Ammon's horn (tissue), 1 donor: ENCODE measurements at places on chromosomes 7 and 10.
A peak's percentile ranks its signal among the peaks of the same experiment; 100 is the strongest.

DNA sequence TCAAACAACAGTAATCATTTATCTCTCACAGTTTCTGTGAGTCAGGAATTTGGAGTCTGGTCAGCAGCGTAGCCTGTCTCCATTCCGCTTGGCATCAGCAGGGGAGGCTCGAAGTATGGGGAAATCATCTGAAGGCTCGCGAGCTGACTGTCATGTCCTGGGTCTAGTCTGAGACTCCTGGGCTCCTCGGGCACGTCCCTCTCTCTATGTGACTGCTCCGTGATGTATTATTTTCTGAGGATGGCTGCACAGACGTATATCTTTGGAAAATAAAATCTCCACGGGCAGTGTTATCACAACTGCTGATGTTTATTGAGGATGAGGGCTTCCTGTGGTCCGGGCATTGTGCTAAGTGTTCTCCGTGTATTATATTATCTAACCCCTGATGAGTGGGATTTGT is 23.3 kb upstream of the PCGF5 start:
- DNase-seq, result no peak

GRCh38 chr7:68038621-68039314 is 1042.1 kb downstream of the TYW1 start:
- no peak for DNase-seq

- DNase-seq, result no peak
Measured at GRCh38 chr10:6228647-6229046, 25.9 kb downstream of the PFKFB3 start.

DNA sequence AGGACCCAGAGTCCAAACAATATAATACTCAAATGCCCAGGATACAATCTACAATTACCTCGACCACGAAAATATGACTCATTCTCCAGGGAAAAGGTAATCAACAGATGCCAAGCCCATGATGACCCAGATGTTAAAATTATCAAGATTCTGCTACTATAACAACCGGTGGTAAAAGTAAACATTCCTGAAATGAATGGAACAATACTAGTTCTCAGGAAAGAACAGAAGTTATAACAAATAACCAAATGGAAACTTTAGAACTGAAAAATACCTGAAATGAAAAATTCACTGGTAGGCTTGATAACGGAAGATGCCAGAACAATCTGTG is 34.1 kb upstream of the GUSB start:
- no peak for DNase-seq

- DNase-seq, result no peak
Measured at GRCh38 chr10:1651270-1651966, 85.9 kb downstream of the ADARB2 start.

- no peak for DNase-seq
Measured at GRCh38 chr10:91891125-91892001, 17.9 kb downstream of the FGFBP3 start.

- no peak for DNase-seq
Measured at GRCh38 chr7:136528329-136528728, 340.1 kb upstream of the CHRM2 start.

DNA sequence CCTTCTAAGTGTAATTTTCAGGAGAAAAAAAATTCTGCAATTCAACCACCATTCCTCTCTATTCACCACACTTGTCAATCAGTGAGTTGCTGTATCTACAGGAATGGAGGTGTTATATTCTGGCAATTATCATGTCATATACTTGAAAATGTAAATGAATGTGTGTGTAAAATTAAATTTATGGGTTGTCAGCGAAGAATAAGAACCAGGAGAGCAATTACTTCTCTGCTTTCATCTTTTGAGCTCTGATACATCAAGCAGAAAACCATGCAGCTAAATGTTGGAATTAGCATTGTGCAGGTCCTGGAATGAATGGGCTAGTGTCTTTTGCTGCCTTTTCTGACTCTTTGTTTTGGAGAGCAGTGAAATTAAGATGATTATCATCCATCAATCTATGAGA is 207.6 kb downstream of the FOXP2 start:
- DNase-seq, result no peak

- no peak for DNase-seq
Measured at GRCh38 chr7:30196408-30196807, 61.6 kb downstream of the MTURN start.

DNA sequence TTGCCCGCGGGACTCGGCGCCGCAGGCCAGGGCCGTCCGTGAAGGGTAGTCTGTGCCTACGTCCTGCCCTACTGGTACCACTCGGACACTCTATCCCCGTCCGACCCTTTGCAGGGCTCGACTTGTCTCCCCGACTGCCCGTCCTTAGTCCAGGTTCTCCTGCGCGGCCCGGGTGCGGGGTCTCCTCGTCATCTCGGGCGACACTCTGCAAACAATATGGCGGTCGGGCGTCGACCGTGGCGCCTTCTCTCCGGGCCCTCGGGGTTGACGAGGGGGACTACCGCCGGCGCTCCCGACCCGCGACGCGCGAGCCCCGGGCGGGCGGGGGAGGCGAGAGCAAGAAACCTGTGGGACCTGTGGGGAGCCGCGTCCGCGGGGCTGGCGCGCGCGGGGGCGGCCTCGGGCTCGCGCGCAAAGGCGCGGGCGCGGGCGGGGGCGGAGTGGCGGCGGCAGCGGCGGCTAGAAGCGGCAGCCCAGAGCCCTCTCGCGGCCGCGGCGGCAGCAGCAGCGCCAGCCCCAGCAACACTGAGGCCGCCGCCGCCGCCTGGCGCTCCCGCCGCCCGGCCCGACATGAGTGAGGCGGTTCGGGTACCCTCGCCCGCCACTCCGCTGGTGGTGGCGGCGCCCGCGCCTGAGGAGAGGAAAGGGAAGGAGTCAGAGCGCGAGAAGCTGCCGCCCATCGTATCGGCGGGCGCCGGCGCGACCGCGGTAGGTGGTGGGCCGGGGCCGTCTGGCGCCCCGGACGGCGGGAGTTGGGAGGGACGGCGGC is at the start of gene HECTD2:
HECTD2 (plus strand) TSS at position 476 of the 769 bp plus-strand sequence; CDS start at position 571, 95 bp downstream.
- peak; percentile 88 for DNase-seq

DNA sequence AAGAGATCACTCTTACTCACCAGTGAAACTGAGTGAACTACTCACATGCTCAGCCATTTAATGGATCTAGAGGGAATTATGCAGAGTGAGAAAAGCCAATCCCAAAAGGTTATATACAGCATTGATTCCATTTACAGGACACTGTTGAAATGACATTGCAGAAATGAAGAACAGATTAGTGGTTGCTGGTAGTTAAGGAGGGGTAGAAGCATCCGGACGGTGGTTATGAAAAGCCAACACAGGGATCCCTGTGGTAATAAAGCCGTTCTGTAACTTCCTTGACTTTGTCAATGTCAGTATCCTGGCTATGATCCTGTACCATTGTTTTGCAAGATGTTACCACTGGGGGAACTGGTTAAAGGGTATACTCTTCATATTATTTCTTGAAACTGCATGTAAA is 253.4 kb downstream of the USP6NL start:
- no peak for DNase-seq

GRCh38 chr10:91251430-91252056 is 31.1 kb downstream of the PCGF5 start:
- DNase-seq, result peak; percentile 82

GRCh38 chr10:1638889-1639419 is 98.4 kb downstream of the ADARB2 start:
- DNase-seq, result no peak
